Retina (tissue), 1 donor: ENCODE measurements at places on chromosomes 12 and 14.

- DNase-seq = no peak
These were observed 205.1 kb upstream of the ABCD2 start for GRCh38 chr12:39824505-39825212.

DNA sequence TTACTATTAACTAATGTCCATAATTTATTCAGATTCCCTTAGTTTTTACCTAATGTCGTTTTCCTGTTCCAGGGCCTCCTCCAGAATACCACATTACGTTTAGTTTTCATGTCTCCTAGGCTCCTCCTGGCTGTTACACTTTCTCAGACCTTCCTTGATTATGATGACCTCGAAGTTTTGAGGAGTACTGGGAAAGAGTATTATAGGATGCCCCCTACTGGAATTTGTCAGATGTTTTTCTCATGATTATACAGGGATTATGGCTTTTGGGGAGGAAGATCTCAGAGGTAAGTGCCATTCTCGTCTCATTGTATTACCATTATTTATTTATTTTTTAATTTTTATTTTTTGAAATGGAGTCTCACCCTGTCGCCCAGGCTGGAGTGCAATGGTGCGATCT lies 17.7 kb upstream of the C1S start:
- no peak for DNase-seq

DNA sequence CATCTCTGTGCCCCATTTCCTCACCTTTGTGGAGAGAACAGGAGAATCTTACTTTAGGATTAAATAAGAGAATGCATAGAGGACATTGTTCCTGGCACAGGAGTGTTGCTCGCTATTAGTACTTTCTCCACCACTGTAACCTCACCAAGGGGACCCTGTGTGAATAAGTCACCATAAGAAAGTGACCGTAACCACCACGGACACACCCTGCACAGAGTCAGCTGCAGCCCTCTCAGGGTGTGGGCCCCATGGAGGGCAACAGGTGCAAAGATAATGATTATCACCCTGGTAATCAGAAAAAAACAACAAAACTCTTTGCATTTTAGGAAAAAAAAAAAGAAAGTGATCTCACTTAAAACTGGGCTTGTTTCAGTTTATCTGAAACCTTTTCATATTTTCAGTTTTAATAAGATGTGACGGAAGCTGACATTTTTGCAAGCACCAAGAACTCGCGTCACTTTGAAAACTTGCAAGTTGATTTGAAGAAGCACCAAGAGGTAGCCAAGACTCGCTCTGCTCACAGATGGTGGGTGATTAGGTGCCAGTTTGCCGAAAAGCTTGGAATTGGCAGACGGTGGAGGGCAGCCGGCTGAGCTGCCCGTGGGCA lies 87.0 kb upstream of the VRK1 start:
- DNase-seq = no peak

DNA sequence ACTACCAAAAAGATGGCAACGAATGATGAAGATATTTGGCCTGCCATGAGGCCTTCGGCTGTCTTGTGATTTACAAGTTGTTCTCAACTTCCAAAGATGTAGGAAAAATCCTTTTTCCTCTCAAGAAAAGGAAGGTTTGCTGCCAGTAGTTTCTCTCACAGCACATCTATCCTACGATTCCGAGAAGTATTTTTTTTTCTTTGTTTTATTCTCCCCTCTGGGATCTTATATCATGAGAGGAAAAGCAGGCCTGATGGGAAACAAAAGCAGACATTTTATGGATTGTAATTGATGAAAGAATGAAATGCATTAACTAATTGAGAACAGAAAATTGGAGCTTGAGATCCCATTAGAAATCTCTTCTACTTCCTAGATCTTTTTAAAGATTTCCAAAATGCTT lies 1197.9 kb upstream of the SEL1L start:
- no peak for DNase-seq

DNA sequence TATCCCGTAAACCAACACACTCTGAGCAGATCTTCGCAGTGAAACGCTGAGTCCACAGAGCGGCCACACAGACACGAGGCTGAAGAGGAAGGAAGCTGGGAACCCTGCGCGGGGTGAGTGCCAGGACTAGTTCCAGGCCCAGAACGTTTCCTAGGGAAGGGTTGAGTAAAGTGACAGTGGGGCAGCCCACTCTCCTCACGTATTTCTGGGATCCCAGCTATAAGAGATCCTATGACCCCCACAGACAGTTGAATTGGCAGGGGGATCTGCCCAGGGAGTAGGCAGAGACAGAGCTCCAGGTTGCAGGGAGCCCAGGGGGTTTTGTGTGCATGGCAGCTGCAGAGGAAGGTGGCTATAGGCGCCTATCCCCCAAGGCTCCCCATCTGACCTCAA lies 51.1 kb downstream of the GTF2A1 start:
- no peak for DNase-seq

- DNase-seq = no peak
These were observed 632 bp downstream of the UBR7 start for GRCh38 chr14:93207468-93208308.

DNA sequence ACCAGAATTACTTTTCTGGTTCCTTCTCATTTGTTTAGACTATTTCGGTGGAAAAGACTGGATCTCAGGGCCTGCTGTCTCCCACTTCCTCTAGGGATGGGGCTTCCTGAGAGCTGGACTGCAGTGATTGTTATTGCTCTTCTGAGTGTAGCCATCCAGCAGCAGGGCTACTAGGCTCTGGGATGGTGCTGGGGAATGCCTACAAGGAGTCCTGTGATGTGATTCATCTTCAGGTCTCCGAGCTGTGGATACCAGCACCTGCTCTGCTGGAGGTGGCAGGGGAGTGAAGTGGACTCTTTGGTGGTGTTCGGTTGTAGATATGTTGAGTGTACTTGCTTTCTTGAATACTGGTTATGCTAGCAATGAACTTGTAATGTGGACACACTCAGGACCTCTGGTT lies 42.7 kb downstream of the AEBP2 start:
- no peak for DNase-seq

DNA sequence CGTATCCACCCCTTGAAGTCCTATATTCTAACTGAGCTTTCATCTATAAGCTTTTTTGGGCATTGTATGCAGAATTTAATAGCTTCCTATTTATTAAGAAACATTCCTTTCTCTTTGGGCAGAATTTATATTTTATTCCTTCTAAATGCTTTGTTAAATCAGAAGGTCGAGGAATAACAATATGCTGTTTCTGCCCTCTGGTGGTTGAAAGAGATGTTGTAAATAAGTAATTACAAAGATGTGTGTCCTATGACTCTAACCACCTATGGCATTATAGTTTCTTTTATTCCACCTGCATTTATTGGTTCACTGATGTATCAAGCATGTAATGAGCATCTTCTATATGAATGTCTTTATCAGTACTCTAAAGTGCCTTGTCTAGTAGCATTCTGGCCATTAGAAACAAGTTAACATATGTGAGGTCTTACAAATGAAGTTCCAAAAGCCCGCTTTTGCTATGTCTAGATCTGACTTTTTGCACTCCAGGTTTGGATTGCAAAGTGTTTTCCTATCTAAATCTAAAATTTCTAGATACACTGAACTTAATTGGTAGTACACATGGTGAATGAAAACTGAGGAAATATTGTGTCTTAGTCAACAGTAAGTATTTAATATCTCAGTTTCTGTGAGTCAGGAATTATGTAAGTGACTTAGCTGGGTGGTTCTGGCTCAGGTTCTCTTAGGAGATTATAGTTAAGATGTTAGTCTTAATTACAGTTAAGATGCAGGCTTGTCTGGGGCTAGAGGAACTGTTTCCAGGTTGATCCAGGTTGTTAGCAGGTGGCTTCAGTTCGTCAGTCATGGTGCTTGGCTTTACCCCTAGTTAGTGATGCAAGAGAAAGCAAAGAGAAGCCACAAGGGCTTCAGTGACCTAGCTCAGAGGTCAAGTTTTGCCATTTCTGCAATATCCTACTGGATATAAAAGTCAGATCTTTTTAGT lies 57.5 kb downstream of the PLEKHA5 start:
- DNase-seq = no peak

DNA sequence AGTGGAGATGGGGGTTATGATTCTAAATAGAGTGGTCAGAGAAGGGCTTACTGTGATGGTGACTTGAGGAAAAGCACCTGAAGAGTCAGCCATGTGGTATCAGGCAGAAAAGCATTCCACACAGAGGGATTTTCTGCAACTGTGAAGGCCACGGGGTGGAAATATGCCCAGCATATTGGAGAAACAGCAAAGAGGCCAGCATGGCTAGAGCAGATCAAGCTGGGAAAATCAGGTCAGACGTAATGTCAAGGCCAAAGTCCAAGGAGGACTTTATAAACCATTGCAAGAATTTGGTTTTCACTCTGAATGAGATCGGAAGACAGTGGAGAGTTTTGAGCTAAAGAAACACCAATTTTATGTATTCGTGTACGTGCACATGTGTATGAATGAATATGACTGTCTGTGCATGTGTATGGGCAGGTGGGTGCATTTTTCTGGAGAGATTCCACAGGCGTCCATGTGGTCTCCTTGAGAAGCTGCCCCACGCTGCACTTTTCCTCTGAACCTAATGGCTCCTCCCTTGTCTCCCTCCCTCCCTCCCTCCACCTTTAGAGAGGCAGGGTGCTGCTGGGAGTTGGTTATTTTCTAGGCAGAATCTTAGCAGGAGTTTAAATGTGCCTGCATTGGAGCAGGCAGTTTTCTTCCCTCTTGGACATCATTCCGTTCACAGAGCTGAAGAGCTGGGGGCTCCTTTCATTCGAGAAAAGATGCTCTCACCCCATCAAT lies 97.4 kb upstream of the PPP4R3A start:
- DNase-seq = no peak

- no peak for DNase-seq
These were observed 27.1 kb upstream of the PCNX4 start for GRCh38 chr14:60064491-60065072.

GRCh38 chr12:115709540-115710011 lies 567.9 kb downstream of the MED13L start:
- no peak for DNase-seq

DNA sequence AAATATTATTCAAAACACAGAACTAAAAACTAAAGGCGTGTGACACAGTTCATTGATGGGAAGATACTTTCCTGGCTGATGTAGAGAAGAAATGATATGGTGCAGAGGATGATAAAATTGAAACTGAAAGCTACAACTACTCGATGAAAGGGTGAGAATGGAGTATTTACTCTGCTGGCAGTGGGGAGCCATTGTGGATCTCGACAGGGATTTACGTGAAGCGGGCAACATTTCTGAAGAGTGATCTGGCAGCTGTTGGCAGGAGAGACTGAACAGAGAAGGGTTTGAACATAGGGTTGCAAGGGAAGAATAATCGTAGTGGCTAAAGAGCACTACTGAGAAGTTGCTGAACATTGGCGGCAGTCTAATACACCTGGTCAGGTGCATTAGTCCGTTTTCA lies 464.9 kb downstream of the PDZRN4 start:
- DNase-seq = no peak

- DNase-seq = no peak
These were observed 649.0 kb downstream of the TMTC2 start for GRCh38 chr12:83335748-83336147.

GRCh38 chr12:127240249-127240929 lies 1026.6 kb upstream of the TMEM132C start:
- DNase-seq = no peak

DNA sequence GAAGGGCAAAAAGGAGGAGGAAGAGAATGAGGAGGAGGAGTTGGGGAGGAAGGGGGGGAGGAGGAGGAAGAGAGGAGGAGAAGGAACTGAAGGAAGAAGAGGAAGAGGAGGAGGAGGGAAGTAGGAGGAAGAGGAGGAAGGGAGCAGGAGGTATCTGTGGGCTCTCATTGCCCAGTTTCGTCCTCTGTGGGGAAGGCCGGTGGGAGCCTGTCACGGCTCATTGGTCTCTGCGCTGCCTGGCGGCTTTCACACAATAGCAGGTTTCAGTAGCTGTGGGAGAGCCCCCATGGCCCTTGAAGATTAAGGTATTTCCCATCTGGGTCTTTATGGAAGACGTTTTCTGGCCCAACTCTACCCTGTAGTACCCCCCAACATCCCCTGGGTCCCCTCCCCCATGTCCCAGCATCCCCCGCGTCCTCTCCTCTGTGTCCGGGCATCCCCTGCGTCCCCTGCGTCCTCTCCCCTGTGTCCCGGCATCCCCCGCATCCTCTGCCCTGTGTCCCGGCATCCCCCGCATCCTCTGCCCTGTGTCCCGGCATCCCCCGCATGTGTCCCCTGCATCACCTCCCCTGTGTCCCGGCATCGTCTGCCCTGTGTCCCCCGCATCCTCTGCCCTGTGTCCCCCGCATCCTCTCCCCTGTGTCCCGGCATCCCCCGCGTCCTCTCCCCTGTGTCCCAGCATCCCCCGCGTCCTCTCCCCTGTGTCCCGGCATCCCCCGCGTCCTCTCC lies 278.2 kb upstream of the SFSWAP start:
- DNase-seq = no peak

DNA sequence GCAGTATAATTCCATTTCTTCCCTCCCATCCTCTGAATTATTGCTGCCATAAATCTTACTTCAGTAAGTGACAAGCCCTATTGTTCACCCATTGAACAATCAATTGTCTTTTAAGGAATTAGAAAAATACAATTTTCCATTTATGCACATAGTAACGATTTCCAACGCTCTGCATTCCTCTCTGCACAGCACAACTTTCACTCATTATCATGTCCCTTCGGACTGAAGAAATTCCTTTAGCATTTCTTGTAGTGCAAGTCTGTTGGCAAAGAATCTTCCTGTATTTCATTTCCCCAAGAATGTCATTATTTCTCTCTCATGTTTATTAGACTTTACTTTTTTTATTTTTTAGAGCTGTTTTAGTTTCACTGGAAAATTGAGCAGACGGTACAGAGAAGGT lies 252.1 kb upstream of the RTL1 start:
- DNase-seq = no peak

DNA sequence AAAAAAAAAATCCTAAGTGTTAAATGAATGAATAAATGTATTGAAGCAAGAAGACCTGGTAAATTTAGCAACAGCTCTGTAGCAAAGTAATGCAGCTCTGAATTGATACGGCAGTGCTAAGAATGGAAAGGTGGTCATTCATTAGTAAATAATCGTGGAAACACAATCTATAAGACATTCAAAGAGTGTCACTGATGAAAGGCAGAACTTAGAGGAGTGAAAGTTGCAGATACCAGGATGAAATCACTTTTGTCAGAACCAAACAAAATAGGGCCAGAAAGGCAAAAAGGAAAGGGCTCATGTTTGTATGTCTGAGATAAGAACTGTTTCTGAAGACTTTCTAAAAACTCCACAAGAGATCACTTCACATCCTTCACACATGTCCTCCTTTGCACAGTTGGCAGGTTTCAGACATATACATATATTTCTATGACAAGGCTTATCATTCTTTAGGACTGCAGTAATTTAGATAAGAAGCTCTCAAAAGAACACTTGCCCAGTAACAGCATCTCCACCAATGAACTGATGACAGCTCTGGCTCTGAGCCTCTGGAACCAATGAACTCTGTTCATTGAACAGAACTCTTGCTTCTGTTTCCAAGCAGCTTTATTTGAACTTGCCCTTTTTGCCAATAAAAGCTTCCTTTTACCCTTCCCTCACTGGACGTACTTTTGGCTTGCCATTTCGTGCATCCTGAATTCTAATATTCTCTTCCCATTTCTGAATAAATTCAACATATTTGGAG lies 4.2 kb upstream of the LRR1 start:
- DNase-seq = no peak

- DNase-seq = no peak
These were observed 4.3 kb upstream of the AQP6 start for GRCh38 chr12:49968471-49968870.
